ENCODE measurements at places on chromosomes 6 and 20.
A peak's percentile ranks its signal among the peaks of the same experiment; 100 is the strongest.

GRCh38 chr20:35300469-35301262, 8.4 kb upstream of the FAM83C start:
- no peak for DNase-seq

- DNase-seq: no peak
These were observed 11.5 kb downstream of the TTK start for GRCh38 chr6:80015839-80016435.

GRCh38 chr6:45732731-45733130, 282.9 kb downstream of the CLIC5 start:
- DNase-seq: no peak

DNA sequence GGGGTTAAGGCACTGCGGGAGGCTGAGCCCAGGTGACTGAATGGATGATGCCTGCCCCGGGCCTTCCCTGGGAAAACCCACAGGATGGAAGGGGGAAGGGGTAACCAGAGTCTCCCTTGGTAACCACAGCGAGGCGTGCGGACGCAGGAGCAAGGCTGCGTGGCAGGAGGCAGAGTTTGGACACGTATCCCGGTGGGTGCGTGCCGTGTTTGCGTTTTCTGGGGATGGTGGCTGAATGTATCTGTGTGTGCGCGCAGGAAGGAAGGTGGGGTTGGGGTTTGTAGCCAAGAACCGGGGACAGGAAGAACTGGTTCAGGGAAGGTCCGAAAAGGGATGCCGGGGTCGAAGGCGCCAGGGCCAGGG, 1.8 kb downstream of the MDGA1 start:
- DNase-seq: no peak

GRCh38 chr6:128870746-128871145, 12.2 kb upstream of the LAMA2 start:
- no peak for DNase-seq

DNA sequence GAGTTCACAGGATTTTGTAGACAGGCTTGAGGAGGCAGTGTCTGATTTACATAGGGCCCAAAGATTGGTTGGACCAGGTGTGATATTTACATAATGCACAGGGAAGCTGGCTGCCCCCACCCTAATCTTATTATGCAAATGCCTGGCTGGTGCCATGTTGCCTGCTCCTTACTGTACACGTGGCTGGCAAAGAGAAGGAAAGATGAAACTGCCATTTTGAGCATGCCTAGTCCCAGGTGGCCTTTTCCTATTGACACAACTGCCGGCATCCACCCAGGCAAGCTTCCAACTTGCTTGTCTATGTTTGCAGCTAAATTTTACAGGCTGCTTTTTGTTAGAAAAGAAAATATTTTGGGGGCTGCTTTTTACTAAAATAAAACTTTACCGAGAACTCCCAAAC, 174.6 kb downstream of the LMBRD1 start:
- no peak for DNase-seq

DNA sequence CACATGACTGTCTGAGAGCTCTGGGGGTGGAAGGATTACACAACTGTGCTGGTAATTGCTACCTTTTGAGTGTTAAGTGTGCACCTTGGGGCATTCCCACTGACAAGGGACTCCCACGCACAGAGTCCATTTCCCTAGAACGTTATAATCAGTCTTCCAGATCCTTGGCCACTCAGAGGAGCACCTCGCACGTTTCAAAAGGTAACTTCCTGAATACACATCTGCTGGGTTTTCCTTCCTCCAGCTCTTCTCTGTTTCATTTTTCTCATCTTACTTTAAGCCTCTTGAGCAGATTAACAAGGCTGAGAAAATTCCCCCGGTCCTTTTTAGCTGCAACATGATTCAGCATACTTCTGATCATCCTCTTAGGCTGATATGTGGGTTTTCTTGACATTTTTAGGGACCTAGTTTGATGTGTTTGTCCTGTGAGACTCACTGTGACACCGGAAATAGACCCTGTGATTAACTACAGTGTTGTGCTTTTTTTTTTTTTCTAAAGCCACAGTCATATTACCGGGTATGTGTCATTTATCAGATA, 98.4 kb upstream of the DUSP22 start:
- no peak for DNase-seq

GRCh38 chr20:12914804-12915203, 94.0 kb upstream of the SPTLC3 start:
- no peak for DNase-seq

- no peak for DNase-seq
These were observed 333.8 kb downstream of the PKHD1 start for GRCh38 chr6:51753635-51754034.

GRCh38 chr6:155248008-155249001, 15.5 kb upstream of the CLDN20 start:
- peak; percentile 39 for DNase-seq

DNA sequence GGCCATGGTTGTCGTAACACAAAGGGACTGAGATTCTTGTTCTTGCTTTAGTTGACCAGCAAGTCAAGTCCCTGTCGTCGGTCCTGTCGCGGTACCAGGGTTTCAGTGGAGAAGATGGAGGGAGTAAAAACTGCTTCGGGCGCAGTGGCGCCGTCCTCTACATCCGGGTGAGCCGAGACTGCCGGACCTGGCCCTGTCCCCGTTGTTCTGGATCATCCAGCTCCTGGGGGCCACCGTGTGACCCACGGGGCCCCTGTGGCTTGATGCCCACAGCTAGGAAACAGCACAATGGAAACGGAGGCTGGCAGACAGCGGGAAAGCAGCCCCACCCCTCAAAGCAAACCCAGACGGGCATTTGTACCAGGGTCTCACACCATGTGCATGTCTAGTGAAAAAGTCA, 15.0 kb downstream of the MTG2 start:
- no peak for DNase-seq

- no peak for DNase-seq
These were observed 118.2 kb downstream of the ADAT2 start for GRCh38 chr6:143332153-143332845.

- no peak for DNase-seq
These were observed 1.3 kb downstream of the RNF24 start for GRCh38 chr20:4014031-4014474.

GRCh38 chr20:53028337-53029007, 56.3 kb downstream of the TSHZ2 start:
- no peak for DNase-seq

GRCh38 chr6:52642368-52642767, 28.5 kb upstream of the TMEM14A start:
- no peak for DNase-seq

GRCh38 chr6:146593986-146594385, 4.8 kb upstream of the ADGB start:
- no peak for DNase-seq

DNA sequence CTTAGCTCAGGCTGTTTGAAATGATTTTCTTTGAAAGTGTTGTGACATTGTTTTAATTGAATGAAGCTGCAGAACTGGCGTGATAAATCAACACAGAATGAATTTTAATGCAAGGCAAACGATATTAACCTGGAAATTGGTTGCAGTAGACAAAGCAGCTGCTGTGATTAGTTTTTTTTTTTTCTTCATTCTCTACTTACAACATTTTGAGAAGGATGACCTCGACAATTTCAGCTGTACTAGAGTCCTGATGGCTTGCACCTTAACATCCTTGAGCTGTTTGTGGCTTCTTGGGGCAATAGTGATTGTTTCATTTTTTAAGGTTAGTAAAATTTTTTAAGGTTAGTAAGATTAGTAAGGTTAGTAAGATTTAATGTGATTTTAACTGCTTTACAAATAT, 54.2 kb downstream of the QKI start:
- DNase-seq: no peak

GRCh38 chr20:62557462-62557861, 81.7 kb upstream of the GATA5 start:
- DNase-seq: no peak

Data from GM18507 (cell line).